Stimulated activated CD8-positive, alpha-beta memory T cell treated with anti-CD3 and anti-CD28 coated beads, Interleukin-4, amount 100 ng/mL, for 1 hour (primary cell): ENCODE measurements at places on chromosomes 13 and 19.

- no peak for DNase-seq
These were observed 25.6 kb upstream of the ZNF91 start for GRCh38 chr19:23420824-23421223.

DNA sequence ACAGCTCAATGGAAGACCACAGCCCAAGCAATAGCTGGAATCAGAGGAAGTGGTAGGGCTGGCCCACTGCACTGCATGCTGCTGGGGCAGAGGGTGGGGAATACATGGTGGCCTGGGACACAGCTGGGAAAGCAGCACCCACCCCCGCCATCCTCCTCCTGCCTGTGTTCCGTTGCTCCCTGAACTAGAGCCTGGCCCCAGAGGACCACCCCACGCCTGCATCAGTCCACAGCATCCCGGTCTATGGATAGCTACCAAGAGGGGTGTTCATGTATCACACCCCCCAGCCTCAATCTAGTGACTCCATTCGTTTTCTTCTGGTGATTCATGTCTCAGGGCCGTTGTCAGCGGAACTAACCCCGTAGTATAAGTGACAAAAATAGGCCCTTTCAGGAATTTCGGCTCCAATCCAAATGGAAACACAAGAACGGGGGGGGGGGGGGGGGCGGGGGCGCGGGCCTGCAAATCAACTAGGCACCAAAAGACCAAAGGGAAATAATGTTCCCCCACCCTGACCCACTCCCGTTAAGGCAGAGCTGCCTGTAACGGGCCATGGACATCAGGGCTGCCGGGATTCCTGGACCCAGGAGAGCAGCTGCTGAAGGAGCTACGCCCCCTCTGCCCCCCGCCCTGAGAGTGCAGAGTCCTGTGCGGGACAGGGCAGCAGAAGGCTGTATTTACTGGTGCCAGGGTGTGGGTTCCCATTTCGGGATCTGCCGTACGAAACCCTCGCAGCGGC is 18.9 kb upstream of the EPHX3 start:
- DNase-seq, result no peak

GRCh38 chr19:13026462-13027370 is 31.4 kb downstream of the NFIX start:
- no peak for DNase-seq

GRCh38 chr13:113845723-113846635 is 17.9 kb downstream of the GAS6 start:
- no peak for DNase-seq

DNA sequence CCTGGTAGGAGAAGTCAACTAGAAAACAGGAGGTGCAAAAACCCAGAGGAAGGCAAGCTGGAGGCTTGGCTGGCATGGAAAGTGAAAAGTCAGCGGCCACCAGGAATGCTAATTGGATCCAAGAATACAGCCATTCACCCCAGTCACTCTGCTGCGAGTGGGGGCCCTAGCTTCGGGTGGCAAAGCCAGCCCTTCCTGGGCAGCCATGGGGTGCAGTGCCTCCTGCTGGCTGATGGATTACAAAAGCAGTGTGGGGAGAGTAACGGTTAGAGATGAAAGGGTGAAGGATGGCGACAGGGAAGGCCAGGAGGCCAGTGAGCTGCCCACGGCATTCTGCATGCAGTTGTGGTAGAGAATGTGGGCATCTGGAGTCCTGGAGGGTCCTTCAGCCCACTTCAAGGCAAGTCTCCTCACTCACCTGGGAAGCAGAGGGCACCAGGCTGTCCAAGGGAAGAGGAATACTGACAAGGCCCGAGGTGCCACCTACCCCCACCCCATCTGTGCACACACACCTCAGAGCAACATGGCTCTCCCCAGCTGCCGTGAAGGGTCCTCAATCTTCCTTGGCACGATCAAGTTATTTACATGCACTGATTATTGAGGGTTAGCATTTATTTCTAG is 20.3 kb upstream of the EPHX3 start:
- no peak for DNase-seq

GRCh38 chr13:24854311-24854710 is 90.3 kb downstream of the RNF17 start:
- DNase-seq, result no peak

DNA sequence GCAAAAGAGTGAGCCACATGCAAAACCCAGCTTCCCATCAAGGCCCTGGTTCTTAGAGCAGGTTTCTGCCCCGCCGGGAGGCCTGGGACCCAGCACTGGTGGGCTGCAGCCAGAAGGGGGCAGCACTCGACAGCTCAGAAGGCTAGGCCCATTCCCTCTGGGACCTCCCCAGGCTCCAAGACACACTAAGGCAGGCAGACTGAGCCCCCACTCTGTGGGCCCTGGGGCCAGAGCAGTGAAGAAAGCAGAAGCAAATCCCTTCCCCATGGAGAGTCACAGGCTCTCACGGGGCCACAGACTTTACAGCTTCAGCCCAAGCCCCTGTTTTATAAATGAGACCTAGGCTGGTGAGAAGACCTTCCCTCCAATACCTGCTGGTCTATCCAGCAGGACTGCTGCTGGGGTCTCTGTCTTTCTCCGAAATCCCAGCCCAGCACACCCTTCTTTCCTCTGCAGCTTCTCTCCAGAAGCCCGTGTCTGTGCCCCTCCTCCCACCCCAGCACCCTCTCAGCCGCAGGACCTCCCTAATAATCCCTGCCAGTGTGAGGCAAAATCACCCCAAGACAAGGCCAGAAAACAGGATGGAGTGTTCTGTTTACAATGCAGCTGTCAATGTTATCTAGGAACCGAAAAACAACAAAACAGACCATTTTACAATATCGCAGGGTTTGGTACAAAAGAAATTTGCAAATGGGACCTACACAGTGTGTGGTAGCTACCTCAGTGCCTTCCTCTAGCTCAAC is 109.3 kb downstream of the ABCC4 start:
- DNase-seq, result no peak

DNA sequence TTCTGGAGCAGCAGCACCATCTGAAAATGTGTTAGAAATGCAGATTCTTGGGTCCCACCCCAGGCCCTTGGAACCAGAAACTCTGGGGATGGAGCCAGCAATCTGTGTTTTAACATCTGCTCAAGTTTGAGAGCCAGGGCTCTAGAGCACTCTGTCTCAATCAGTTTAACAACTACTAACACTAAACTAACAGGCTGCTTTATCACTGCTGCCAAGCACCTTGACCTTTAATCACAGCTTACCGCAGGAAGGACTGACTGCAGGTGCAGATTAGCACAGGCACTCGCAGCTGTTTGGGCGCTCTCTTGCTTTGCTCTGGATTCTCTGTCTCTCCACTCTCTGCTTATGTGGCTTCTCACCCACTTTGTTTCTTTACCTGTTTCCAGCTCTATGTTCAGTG is 163.5 kb downstream of the MTUS2 start:
- DNase-seq, result no peak

GRCh38 chr19:48926909-48927308 is 6.6 kb upstream of the DHDH start:
- no peak for DNase-seq

- DNase-seq, result no peak
These were observed 299.7 kb downstream of the TEX29 start for GRCh38 chr13:111620166-111620565.

DNA sequence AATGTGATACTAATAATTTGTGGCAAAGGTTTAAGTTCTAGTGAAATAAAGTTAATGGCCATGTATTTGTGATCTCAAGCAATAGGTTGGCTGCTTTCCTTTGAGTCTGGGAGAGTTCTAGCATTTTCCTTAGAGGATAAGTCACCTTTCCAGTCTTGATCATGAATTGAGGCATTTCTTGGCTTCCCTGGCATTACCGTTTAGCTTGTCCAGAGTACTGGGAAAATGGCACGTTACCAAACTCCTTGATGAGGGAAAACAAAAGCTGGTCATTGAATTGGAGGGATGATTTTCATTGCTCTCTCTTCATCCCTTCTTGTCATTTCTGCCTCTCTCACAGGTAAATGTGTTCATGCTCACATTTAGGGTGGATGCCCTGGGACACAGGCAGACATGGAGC is 34.0 kb upstream of the SPRY2 start:
- no peak for DNase-seq

GRCh38 chr19:57709616-57710015 is 612 bp upstream of the ZNF154 start:
- DNase-seq, result no peak

DNA sequence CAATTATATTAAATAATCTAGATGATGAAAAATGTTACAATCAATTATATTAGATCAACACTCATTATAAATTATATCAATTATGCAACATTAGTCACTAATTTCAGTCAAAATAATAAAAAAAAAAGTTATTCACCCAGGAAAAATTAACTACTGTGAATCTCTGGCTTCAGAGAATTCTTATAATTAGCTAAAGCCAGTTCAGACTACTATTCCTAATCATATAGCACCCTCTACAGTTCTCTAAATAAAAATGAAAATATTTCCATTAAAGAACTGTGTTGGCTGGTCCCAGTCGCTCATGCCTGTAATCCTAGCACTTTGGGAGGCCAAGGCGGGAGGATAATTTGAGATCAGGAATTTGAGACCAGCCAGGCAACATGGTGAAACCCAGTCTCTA is 33.0 kb downstream of the XPO4 start:
- no peak for DNase-seq

- no peak for DNase-seq
These were observed 43.6 kb downstream of the RASA3 start for GRCh38 chr13:114088863-114089262.

- no peak for DNase-seq
These were observed 1.1 kb downstream of the MAB21L1 start for GRCh38 chr13:35475212-35475959.

DNA sequence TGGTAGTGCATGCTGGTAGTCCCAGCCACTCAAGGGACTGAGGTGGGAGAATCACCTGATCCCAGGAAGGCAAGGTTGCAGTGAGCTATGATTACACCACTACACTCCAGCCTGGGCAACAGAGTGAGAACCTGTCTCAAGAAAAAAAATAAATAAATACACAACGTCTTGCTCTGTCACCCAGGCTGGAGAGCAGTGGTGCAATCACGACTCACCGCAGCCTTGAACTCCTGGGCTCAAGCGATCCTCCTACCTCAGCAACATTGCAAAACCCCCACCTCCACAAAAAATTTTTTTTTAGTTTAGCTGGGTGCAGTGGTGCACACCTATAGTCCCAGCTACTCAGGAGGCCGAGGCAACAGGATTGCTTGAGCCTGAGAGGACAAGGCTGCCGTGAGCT is 8.8 kb downstream of the TPM4 start:
- DNase-seq, result no peak

GRCh38 chr19:19911150-19911549 is 10.4 kb downstream of the ZNF93 start:
- no peak for DNase-seq

- no peak for DNase-seq
These were observed 449.2 kb upstream of the SLC10A2 start for GRCh38 chr13:103515410-103515809.

DNA sequence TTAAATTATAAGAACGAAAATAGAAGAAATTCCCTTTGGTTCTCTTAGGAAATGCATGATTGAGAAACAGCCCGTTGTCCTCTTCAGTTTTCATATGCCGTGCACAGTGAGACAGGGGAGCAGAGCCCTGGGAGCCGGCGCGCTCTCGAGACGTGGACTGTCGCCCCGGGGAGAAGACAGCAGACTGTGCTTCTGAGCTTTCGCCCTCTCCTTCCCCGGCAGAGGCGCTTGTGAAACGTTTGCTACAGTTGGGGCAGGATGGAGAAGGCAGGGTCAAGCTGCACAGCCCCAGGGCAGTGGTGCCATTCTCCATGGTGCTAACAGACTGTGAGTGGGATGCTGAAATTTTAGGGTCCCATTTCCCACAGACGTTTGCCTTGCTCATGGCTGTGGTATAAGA is 192.2 kb upstream of the KL start:
- DNase-seq, result no peak
